Stimulated activated CD4-positive, alpha-beta T cell treated with anti-CD3 and anti-CD28 coated beads, Interleukin-1b, Interleukin-23, amount 100 ng/mL, for 24 hours (primary cell): ENCODE measurements at places on chromosomes 6 and 20.

DNA sequence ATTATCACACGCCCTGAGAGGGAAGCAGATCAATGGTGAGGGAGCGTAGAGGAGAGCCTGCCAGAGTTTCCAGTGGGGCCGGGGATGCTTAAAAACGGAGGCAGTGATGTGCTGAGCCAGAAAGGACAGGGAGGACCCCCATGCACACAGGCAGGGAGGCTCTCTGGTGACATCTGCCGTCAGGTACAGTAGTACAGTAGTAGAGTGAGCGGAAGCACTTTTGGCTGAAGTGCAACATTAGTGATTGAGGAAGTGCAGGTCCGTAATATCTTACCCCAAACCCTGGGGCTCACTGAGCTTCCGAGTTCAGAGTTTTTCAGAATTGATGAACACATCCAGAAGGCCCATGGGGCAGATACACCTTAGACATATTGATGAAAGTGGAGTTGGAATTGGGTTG is 42.1 kb downstream of the GFRA4 start:
- DNase-seq, result no peak

DNA sequence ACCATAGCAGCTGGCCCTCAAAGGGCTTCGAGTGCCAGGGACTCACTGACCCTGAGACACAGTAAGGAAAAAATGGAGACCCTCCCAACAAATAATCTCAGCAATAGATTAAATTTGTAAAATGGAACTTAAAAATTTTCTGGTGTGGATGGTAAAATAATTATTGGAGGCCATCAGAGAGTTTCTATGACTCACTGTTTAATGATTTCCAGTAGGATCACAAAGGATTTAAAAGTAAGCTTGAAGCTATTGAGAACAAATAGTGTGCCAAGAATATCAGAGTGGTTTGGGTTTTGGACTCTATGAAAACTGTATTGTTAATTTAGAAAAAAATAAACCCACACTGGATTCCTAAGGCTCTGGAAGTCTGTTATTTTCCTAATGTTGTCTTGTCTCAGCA is 115.2 kb upstream of the AKIRIN2 start:
- no peak for DNase-seq

DNA sequence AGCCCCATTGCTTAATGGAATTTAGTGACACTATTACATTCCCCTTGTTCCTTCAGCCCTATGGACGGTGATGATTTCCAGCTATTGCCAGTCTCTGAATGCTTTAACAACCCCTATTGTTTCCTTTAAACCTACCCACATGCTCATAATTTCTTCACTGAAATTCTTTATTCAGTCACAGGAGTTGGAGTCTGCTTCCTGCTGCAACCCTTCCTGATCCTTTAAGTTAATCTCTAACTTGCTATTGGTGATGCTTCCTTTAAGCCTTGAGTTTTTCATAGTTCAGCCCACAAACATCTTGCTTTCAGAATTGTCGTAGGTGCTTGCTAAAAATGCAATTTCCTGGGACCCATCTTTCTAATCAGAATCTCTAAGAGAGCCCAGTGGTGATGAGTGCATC is 66.3 kb upstream of the TNFAIP3 start:
- DNase-seq, result no peak

- DNase-seq, result no peak
Measured at GRCh38 chr20:63826753-63827152, 4.3 kb downstream of the ZBTB46 start.

DNA sequence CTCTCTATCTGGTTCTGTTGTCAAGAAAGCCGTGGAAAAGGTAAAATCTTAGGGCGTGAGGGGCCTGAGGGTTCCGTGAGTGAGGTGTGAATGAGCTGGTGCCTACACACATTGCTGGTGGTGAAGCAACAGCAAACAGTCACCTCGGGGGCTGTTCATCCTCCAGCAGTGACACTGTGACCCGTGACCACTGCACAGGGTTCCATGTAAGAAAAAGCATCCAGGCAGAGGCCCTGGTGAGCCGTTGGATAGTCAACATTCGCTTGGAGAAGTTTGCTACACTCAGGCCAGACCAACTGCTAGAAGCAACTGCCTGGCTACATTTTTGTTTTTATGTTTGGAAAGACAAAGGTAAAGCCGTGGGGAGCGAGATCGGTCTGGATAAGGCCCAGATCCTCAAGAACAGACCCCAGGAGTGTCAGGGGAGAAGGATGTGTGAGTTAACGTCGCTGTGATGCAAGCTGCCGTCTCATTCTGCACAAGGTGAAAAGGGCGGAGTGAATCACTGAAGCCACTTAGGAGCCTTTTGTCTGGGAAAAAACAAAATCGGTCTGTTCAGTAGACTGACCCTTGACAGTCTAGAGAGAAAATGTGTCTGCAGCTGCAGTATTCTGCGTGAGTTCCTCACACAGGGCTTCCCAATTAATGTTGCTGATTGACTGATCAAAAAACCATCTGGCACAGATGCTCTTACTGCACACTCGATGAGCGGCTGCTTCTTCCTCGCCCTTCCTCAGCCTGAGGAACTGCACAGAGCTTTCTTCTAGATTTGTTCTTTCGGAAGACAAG is 404.0 kb downstream of the SMOC2 start:
- DNase-seq, result no peak

- no peak for DNase-seq
Measured at GRCh38 chr6:33419580-33420490, at the start of gene SYNGAP1. Gene SYNGAP1 (plus strand): TSS chr6:33420065. CDS start chr6:33420265, 200 bp downstream.

DNA sequence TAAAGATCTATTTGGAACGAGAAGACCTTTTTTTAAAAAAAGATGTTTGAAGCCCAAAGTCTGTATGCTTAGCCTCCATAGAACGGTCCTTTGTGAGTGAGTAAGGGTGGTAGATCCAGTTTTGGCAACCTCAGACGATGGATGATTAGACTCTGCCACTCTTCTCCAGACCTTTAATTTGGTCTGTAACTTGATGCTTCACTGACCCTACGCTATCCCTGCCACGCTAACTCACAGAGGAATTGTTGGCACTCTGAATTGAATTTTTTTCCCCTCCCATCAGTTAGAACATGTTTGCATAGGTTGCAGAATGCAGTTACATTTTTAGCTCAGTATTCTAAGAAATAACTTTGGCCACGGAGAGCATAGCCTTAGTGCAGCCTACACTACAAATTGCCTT is 15.8 kb upstream of the DEK start:
- no peak for DNase-seq

DNA sequence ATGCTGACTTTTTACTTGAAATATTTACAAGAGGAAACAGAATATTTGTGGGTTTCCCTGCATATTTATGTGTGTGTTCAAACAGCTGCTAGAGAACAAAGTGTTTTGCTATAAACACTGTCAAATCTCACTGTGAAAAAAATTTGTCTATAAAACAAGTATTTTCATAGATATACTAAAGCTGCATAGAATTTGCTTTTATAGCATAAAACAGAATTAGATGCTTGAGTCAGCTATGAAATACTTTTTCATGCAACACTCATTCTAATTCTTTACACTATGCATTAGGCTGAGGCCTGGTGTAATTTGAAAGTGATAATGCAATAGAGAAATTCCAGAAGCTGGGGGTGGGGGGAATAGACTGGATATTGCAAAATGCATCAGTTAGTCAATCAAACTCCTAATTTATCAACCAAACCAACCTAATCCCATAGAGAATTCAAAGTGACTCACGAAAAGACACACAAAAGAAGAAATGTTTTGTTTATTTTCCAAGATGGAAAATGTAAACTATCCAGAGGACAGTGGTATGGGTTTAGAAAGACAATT is 148.2 kb downstream of the LAMA2 start:
- DNase-seq, result no peak

DNA sequence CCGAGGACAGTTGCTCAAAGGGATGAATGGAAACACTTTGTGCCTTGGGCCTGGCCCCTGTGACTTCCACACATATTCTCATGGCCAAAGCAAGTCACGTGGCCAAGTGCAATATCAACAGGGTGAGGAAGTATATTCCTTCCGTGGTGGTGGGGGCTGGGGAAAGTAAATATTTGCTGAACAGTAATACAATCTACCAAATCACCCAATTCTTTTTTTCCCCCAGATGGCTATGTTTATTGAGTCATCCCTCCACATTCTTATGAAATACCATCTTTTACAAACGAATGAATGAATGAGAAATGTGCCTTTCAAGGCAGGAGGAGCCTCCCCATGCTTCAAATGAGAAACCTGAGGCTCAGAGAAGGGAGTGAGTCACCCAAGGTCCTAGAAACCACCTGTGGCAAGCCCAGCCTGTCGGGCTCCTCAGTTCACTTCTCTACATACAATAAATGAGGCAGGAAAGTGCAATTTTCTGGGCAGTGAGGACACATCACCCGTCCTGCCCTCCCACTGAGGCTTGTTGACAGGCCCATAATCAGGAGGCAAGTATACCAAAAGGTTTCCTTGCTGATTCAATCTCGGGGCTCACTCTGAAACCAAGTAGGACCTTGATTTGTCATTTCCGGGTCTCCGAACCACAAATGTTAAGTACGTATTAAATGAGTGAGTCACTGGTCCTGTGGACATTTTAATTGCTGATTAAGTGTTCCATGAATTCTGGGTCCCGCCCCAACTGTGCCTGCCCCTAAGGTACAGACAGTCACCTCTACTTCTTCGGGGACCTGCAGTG is 25.3 kb upstream of the TOP1 start:
- DNase-seq, result peak; percentile 56

- no peak for DNase-seq
Measured at GRCh38 chr6:130935978-130936377, 108.8 kb downstream of the SMLR1 start.

- DNase-seq, result no peak
Measured at GRCh38 chr20:51396365-51396909, 146.1 kb downstream of the NFATC2 start.

GRCh38 chr6:25025919-25026301 is 90.2 kb upstream of the RIPOR2 start:
- DNase-seq, result no peak

- DNase-seq, result no peak
Measured at GRCh38 chr6:33216117-33216649, 7.9 kb downstream of the RING1 start.

DNA sequence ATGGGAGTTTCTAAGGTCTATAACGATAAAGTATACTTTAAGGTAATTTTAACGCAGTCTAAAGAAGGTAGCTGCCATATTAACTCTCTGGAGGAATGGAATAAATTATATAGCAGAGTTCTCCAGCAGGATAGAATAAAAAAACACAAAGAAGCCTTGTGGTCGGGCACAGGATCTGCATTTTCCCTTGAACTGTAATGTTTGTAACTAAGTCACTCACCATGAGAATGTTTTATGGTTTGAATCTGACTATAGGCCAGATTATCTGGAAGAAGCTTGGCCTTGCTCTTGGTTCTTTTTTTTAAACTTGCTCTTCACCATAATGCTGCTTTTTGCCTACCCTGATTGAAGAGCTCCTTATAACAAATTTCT is 238.8 kb upstream of the NOX3 start:
- no peak for DNase-seq

GRCh38 chr20:34532320-34532719 is 16.1 kb downstream of the DYNLRB1 start:
- DNase-seq, result no peak

- DNase-seq, result no peak
Measured at GRCh38 chr6:159203304-159204005, 34.3 kb downstream of the FNDC1 start.

- no peak for DNase-seq
Measured at GRCh38 chr6:139743664-139744437, 369.4 kb upstream of the CITED2 start.

DNA sequence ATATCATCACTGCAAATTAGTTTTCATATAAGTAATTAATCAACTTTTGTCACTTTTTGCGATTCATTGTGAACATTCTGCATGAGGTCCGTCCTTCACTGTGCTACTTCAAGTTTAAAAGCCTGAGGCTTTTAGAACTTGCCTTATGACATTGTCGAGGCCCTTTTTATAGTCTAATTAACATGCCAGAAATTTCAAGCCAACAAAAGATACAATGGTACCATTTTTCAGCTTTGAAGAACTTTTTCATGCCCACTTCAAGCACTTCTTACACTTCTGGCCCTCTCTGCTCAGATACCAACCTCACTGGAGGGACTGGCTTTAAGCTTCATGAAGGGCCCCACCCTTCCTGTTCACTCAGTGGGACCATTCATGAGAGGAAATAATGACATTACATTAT is 323.1 kb downstream of the TPBG start:
- no peak for DNase-seq

DNA sequence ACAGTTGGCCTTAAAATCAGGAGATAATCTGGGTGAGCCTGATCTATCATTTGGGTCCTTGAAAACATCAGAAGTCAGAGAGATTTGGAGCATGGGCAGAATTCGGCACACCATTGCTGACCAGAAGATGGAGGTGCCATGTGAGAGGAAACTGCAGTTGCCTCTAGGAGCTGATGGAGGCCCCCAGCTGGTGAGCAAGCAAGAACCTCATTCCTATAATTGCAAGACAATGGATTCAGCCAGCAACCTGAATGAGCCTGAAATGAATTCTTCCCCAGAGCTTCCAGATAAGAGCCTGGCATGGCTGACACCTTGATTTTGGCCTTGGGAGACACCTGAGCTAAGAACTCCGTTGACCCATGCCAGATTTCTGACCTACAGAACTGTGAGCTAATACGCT is 76.3 kb upstream of the FYN start:
- no peak for DNase-seq

GRCh38 chr20:41179961-41180360 is 42.6 kb downstream of the PLCG1 start:
- no peak for DNase-seq

- no peak for DNase-seq
Measured at GRCh38 chr6:39386487-39386886, 64.0 kb upstream of the KCNK16 start.

DNA sequence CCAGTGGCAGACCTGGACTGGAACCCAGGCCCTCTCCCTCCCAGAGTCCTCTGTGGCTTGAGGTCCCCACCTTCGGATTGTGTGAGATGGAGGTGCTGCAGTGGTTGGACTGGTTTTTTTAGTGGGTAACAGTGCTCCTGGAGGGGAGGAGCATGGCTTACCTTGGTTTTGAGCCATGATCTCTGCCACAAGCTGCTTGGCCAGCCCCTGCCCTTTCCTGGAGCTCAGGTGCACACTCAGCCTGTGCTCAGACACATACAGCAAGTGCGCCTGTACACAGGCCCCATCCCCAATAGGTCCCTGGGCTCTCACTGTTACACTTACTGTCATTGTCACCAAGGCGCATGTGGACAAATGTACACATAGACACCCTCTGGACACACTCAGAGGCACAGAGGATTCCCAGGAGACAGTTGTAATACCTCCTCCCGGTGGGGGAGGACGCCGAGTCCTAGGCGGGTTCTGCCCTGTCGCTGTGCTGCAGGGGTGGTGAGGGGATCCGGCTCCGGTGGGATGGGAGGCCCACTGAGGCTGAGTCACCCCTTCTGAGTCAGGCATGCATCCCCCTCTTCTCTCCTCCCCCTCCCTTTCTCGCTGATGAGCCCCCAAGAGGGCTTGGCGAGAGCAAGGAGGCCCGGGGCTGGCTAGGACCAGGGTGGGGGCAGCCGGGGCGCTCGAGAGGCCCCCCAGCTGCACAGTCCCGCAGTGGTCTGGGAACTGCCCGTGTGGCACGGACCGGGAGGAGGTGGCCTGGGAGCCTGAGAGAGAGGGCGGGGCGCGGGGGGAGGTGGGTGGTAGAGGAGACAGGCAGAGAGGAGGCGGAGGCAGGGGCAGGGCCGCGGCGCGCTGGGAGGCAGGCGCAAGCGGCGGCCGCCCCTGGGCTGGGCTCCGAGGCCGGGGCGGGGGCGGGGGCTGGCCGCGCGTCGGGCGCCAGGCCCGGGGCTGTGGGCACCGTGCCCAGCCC is 522 bp upstream of the EPB41L1 start:
- no peak for DNase-seq
